ENCODE measurements at places on chromosomes 4 and X. TPM values are rescaled to one million over a fixed set of nuclear protein-coding genes. Genes with fewer than 3 reads are reported as not detected.
A peak's percentile ranks its signal among the peaks of the same experiment; 100 is the strongest.

DNA sequence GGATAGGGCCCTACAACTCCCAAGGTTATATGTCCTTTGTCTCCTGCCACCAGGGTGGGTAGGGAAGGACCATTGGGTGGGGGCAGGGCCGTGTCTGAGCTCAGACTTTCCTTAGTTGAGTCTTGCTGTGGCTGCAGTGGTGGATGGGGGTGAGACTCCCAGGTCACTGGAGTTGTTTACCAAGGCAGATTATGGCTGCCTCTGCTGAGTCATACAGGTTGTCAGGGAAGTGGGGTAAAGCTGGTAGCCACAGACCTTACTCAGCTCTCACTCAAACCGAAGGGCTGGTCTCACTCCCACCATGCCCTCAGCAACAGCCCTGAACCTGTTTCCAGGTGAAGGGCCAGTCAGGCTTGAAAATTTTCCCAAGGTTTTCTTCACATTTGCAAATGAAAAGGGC is 58.8 kb upstream of the FAAH2 start:
- ATAC-seq = no peak

DNA sequence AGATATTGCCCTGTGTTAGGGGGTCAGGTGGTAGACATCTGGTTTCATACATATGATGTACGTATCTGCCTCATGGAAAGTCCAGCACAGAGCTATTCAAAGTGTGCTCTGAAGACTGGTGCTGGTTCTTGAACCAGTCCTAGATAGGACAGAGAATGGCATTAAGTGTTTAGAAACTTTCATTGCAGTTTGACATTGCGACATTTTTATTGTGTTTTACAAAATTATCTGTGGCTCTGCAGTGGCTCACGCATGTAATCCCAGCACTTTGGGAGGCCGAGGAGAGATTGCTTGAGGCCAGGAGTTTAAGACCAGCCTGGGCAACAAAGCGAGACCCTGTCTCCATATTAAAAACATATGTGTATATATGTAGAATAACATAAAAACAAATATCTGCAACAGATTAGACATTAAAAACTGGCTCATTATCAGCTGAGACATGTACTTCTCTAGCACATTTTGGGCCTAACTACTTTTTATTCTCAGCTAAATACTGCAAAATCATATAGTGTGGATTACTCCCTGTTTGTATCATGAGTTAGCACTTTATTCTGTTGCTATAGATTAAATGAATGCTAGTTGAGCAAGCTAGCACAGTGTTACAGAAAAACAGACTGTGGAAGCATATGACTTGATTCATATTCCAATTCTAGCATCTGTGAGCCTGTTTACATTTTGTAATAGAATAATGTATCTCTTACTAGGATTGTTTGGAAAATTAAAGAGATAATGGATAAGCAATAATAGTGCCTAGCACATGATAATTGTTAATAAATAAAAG is 57.1 kb downstream of the USP9X start:
- no peak for ATAC-seq

DNA sequence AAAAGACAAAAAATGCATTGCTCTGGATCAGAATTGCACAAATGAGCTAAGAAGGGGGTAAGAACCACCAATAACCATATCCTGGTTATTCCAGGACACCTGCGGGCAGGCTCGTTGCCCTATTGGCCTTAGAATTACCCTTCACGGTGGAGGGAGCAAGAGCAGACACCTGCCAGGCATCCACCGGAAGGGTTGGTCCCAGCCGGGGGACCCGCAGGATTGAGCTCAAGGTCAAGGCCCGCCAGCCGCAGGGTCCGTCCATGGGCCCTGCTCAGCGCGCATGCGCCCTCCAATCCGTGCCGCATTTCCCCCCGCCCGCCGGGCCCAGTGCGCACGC is 575 bp downstream of the SLC25A6 start:
- ATAC-seq = no peak

DNA sequence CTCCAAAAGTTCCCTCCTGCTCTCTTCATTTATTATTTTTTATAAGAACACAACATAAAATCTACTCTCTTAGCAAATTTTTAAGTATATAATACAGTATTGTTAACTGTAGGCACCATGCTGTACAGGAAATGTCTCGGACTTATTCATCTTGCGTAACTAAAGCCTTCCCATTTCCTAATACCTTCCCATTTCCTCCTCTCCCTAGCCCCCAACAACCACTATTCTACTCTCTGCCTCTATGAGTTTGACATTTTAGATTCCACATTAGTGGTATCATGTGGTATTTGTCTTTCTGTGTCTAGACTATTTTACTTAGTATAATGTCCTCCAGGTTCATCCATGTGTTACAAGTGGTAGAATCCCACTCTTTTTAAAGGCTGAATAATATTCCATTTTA is 15.8 kb upstream of the SYTL4 start:
- no peak for ATAC-seq

DNA sequence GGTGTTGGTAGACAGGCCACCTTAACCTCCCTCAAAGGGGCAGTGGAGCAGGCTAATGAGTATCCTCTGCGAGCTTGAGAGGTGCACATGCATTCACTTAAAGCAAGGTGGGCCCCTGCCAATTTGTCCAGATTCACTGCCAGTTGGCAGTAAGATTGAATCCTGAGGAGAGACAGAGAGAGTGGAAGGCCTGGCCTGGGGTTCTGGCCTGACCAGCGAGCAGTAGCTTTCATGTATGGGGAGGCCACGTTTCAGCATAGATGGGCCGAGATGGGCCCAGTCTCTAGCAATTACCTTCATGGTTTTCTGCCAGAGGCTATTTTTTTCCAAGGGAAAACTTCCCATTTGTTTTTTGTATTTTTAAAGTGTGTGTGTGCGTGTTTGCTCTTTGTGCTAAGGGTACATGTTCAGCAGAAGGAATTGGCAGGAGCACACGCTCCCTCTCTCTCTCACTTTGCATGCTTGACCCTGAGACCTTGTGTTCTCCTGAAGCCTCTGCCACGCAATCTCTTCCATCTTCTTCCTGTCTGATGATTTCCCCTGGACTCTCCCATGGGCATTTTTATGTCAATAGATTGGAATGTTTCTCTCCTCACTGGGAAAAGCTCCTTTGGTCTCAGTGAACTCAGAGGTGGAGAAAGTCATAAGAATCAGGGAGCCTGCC is 215.8 kb upstream of the SFRP2 start:
- ATAC-seq = peak; percentile 92

DNA sequence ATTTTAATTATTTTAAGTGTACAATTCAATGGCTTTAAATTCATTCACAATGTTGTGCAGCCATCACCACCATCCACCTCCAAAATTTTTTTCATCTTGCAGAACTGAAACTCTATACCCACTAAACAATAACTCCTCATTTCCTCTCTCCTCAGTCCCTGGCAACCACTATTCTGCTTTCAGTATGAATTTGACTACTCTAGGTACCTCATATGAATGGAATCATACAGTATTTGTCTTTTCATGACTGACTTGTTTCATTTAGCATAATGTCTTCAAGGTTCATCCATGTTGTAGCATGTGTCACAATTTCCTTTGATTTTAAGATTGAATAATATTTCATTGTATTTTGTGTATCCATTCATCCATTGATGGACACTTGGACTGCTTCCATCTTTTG is 46.9 kb downstream of the KIF4A start:
- no peak for ATAC-seq

DNA sequence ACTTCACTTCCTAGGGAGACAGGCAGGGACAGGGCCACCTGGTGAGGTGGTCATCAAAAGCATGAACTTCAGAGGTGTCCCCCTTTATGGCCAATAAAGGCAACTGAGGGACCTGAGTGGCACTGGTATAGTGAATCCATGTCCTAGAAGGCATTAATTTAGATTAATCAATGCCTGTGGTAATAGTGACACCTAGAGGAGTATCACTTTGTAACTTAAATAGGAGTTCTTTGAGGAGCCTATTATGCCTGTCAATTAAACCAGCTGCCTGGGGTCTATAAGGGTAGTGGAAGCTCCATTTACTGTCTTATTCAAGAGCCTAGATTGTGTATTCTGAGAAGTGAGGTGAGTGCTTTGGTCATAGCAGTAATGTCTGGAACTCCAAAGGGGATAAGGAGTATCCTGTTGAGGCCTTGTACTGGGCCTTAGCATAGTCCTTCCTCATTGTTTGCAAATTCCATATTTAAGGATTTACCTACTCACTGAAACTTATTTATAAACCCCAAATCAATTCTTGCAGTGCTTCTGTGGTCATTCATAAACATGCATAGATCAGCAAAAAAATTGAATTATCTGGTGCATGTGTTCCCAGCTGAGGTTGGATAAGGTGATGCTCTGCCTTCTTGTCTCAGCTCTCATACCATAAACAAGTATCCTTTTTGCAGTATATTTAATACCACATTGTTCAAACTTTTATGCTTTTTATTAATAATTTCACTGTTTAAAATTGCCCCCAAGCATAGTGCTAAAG is 213.8 kb upstream of the RADX start:
- no peak for ATAC-seq

GRCh38 chr4:138037696-138038095 is 204.5 kb downstream of the SLC7A11 start:
- peak; percentile 34 for ATAC-seq

- ATAC-seq = no peak
Measured at GRCh38 chr4:2217726-2218125, 24.2 kb downstream of the HAUS3 start.

DNA sequence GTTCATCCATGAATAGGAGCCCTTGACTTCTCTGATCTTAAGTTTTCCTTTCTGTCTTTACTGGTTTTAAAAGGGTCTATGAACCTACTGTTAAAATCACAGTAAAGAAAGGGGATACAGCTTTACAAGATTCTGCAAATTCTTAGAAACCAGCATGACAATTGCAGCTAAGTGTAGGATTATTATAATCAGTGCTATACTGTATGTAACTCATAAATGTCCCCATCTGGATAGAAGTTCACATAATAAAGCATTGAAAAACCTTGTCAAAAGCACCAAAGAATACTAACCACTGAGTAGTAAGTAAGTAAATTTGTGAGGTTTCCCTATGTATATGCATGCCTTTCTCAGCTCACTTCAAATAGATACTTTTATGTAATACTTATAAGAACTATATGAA is 724.6 kb downstream of the CENPC start:
- ATAC-seq = no peak

DNA sequence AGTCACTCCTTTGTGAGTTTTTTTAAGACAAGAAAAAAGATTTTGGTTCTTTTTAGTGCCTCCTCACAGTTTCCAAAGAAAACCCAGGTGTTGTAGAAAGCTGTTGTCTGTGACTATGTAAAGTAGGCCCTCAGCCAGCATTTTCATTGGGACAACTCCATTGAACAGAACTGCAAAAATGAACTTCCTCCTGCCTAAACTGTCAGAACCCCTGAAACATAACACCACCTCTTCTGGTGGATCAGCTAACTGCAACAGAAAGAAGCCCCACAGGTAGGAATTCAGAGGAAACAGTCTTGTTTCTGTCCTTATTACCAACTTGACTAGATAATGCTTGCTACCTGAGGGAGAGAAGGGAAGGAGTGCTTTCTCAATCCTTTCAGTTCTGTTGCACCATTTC is 3.4 kb upstream of the ATP11C start:
- no peak for ATAC-seq

- peak; percentile 44 for ATAC-seq
Measured at GRCh38 chr4:137367620-137368019, 164.7 kb downstream of the PCDH18 start.

DNA sequence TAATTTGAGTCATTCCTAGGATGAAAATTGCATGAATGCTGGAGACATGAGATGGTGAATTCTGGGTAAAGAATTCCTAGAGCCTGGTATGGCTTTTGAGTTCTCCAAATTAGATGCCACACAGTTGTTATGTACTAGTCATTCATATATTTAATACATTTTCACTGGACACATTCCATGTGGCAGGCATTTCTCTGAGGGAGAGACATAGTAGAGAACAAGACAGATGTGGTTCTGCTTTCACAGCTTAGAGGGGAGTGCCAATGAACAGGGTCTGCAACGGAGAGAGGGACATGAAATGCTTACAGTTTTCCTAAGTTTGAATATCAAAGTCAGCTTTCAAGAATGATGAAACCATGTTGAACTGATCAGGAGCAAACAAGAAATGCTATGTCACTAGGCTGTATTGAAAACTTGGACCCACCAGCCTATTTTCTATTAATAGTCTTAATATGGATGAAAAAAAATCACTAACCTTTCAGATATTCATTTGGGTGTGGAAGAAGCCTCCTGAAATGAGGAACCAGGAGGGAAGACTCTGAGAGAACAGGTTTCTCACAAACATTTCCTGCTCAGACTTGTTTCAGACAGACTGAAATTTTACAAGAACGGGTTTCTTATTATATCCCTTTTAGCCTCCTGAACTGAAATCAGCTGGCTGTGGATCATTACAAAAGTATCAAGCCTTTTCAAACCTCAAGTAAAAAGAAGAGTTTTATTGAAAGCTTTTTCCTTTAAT is 276.0 kb upstream of the TET2 start:
- ATAC-seq = no peak

DNA sequence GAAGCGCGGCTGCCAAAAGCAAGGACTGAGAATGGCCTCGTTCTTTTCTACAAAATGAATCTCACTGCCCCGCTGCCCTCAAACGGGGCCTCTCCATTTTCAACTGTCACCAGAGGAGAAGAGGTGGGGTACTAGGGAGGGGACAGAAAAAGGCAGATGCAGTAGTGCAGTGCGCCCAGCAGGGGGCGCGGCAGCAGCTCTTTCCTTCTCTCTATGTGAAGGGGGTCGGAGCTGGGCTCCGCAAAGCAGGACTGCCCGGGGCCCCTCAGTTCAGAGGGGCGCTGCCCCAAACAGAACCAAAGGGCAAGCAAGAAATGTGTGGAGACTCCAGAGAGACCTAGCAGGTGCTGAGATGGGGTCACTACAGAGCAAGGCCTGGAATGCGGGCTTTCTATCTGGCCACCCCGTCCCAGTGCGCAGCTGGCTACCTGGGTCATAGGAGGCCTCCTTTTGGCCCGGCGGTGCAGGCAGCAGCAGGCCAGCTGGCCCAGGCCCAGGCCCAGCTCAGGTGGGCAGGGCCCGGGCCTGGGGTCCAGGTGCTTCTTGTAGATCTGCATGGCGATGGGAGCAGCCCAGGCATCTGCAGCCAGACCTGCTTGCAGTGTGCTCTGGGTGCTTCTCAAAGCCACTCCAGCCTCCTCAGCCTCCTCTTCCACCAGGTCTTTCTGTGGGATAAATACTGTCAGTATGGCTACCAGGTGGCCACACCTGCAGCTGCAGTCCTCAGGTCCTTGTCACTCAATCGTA is 5.9 kb downstream of the IRAK1 start:
- peak; percentile 51 for ATAC-seq

Gene PAGE1
- total RNA-seq = not detected

Gene CXCL1
- 3.1 TPM for total RNA-seq

Gene GC
- total RNA-seq = not detected

Gene SPACA5
- not detected for total RNA-seq

Gene SOWAHD
- total RNA-seq = 0.27 TPM

Gene RIBC1
- not detected for total RNA-seq

All from gastroesophageal sphincter (tissue), 4 donors.